ENCODE measurements at places on chromosomes 13 and 19. TPM values are rescaled to one million over a fixed set of nuclear protein-coding genes. Genes with fewer than 3 reads are reported as not detected.
A peak's percentile ranks its signal among the peaks of the same experiment; 100 is the strongest.

- DNase-seq, result no peak
Measured at GRCh38 chr13:22700246-22700887, 480.4 kb upstream of the SGCG start.

GRCh38 chr13:74190999-74191398 is 56.8 kb upstream of the KLF12 start:
- DNase-seq, result peak; percentile 4

DNA sequence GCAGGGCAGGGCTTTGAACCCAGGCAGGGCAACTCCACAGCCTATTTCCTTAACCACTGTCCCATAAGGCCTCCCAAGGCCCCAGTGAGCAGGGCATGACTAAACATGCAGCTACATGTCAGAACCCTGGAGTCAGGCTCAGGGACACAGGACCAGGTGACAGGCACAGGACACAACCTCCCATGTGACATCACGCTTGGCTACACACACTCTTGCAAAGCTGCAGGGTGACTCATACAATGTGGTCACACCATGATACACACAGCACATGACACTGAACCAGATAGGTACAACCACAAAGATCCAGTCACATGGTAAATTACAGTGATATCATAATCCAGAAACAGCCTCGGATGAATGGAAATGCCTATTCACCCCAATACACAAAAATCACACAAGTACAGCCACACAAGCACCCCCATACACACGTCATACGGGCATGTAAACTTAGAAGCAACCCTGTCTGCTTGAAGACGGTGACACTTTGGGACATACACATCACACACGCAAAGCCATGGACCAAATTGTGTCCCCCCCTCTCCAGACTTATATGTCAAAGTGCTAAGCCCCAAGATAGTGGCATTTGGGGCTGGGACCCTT is 14.5 kb downstream of the KLK4 start:
- DNase-seq, result peak; percentile 64

DNA sequence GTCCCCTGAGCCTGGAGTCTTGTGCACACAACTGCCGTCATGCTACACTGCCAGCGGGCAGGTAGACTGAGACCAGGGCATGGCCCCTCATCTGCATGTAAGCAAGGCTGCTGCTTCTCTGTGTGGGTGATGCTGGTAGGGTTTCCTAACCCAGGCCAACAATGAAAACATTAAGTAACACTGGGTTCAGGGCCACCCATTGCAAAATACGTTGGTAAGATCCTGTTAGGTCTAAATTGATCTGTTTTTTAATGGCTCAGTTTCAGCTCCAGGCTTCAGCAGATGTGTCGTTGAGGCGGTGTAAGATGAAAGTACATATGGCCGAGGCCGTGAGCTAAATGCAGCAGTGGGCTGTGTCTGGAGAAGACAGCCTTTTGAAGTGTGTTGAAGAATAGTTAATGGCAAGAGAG is 383.4 kb downstream of the IRS2 start:
- no peak for DNase-seq

GRCh38 chr13:40329781-40330485 is 336.5 kb downstream of the FOXO1 start:
- DNase-seq, result no peak

DNA sequence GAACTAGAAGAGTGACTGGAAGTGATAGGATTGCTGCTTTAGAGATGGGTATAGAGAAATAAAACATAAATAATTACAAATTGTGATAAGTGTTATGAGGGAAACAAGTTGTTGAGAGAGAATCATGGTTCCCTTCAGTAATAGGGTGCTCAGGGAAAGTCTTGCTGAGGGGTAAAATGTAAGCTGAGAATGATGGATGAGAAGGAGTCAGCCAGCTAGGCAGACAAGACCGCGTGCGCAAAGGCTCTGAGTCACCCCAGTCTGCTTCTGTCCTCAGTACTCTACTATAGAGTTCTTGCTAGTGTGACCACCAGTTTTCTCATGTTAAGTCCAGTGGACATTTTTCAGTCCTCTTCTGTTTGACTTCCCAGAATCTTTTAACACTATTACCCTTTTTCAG is 39.5 kb downstream of the PCCA start:
- peak; percentile 7 for DNase-seq

DNA sequence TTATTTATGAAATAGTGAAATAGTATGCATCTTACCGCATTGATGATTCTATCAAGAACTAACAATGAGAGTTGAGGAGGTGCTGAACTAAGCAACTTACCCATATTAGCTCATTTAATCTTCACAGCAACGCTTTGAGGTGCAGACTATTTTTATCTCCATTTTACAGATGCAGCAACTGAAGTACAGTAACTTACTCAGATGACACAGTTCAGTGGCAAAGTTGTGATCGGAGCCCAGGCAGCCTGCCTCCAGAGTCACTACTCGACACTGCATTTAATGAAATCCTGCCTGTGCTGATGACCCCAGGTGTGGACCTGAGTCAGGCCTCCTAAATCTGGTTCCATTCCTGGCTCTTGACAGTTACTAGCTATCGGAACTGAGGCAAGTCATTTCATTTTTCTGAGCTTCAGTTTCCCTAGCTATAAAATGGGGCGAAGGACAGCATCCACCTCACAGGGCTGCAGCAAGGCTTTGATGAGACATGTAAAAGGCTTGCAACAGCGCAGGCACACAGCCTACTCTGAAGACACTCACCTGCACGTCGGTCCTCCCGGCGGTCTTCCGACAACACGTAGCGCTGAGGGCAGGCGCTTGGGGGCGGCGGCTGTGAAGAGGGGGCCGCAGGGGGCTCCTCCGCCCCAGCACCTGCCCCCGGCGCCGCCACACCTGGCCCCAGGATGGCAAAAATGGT is 1.5 kb downstream of the MYPOP start:
- no peak for DNase-seq

DNA sequence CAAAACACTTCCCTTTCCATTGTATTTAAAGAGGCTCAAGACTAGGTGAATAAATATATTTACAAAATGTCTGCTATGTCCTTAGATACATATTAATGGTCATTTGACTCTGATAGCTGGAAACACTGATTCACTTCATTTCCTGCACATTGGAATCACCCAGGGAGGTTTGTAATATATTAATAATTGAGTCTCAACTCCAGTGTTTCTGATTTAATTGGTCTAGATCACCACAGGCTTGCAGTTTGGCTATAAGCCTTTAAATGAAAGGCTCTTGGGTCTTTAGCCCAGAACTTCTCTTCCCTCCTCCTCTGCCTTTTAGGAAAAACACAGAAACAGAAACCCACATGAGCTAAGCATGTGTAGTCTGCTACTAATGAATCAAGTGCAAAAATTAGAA is 378.0 kb downstream of the TBC1D4 start:
- DNase-seq, result no peak

GRCh38 chr13:28531845-28532387 is 37.0 kb upstream of the FLT1 start:
- DNase-seq, result no peak

DNA sequence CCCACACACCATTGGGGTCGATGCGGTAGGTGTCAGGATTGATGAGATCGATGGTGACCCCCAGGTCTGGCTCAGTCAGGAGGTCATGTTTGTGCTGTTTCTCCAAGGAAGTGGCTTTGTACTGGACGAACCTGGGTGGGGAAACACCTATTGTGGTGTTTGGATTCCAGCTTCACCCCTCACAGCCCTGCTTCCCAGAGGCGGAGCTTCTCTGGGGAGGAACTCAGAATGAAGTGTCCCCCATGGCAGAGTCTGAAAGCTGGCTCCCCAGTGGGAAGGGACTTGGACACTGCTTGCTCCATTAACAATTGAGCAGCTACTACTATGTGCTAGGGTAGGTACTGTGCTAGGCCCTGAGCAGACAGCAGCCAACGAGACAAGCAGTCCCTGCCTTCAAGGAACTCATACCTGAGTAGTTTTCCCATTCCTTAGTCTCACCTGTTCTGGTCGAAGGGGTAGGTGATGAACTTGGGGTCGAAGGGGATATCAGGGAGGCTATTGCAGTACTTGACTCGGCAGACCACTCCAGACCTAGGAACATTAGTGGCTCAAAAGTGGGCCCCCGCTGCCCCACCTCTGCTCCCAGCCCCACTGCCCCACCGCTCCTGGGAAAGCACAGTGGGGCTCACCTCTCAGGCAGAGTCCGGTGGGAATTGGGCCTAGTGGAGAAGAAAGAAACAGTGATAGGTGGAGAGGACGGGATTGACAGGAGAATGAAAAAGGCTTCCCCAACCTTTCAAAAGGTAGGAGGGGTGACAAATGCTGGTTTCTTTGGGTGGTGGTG is 1.1 kb downstream of the PAF1 start:
- no peak for DNase-seq

The AP1M2 gene
- not detected for total RNA-seq

The ODAD3 gene
- total RNA-seq, result 0.50 TPM

The SIGLEC7 gene
- total RNA-seq, result not detected

The SPACA7 gene
- not detected for total RNA-seq

The FCHO1 gene
- 93.9 TPM for total RNA-seq

Data from activated T-cell treated with anti-CD3 and anti-CD28 coated beads, Interleukin-2, amount 50 U/mL, for 72 hours (primary cell).